ENCODE measurements at places on chromosomes 11 and 22.

GRCh38 chr11:5137014-5137413, 1.1 kb downstream of the OR52A5 start:
- no peak for DNase-seq

DNA sequence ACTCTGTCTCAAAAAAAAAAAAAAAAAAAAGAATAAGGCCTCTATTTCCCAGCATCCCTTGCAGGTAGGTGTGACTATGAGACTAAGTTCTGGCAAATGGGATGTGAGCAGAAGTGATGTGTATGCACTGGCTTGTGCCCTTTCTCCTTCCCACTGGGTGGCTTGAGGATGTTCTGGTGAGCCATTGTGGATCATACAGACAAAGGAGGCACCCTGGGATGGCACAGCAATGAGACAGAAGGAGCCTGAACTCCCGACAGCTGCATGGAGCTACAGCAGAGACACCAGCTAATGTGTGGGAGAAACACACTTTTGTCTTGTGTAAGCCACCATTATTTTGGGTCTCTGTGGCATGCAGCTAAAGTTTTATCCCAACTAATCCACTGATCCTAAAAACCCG, 10.6 kb upstream of the SORL1 start:
- no peak for DNase-seq

DNA sequence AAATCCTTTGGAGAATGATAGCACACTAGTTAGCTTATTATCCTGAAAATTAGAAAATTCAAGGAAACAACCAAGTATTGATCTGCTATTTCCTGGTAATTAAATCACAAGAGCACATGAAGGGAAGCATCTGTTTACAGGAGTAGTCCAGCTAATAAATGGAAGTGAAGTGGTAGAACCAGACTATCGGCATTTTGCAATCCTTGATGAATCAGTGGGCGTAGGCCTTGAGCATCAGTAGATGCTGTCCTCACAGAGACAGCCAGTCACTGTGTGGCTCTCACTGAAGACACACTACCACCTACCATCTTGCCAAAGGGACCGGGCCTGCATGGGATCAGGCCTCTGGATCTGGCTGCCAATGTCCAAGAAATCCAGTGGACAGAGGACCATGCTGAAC, 69.8 kb downstream of the FBLN1 start:
- no peak for DNase-seq

- no peak for DNase-seq
Measured at GRCh38 chr22:32848226-32848625, 46.7 kb downstream of the TIMP3 start.

GRCh38 chr22:26580240-26580962, 9.5 kb downstream of the TPST2 start:
- no peak for DNase-seq

- no peak for DNase-seq
Measured at GRCh38 chr11:94068764-94069163, 47.6 kb downstream of the HEPHL1 start.

DNA sequence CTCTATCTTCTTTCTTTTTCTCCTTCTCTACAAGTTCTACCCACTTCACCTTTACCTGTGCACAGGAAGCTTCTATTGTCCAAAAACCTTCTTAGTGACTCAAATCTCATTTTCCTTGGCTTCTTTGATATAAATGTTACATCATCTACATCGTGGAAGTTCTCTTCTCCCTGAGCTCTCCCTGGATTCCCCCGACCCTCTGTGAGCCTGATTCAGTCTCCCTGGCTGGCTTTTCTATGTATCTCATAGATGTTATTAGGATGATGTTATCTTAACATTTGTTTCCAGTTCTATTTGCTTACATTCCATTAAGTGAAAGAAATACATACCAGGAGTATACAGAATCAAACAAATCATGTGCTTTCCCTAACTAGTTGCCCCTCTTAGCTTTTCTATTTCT, 235.8 kb upstream of the PITPNB start:
- DNase-seq, result no peak

DNA sequence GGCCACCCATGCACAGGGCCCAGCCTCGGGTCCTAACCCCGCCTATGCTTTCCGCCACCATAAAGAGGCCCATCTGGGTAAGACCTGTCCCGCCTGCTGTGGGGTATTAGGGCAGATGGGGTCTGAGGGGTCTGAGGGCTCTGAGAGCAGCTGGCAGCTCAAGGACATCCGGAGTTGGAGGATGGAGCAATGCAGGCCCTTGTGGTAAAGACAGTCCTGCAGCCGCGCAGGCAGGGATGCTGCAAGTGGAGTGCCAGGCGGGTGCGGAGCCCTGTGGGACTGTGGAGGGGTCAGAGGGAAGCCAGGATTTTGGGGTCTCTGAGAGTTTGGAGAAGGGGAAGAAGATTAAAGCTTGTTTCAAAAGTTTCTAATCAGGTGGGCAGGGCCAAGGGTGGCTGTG, 81.3 kb upstream of the PITPNB start:
- no peak for DNase-seq

- peak; percentile 29 for DNase-seq
Measured at GRCh38 chr11:63829823-63830489, 9.0 kb upstream of the MARK2 start.

DNA sequence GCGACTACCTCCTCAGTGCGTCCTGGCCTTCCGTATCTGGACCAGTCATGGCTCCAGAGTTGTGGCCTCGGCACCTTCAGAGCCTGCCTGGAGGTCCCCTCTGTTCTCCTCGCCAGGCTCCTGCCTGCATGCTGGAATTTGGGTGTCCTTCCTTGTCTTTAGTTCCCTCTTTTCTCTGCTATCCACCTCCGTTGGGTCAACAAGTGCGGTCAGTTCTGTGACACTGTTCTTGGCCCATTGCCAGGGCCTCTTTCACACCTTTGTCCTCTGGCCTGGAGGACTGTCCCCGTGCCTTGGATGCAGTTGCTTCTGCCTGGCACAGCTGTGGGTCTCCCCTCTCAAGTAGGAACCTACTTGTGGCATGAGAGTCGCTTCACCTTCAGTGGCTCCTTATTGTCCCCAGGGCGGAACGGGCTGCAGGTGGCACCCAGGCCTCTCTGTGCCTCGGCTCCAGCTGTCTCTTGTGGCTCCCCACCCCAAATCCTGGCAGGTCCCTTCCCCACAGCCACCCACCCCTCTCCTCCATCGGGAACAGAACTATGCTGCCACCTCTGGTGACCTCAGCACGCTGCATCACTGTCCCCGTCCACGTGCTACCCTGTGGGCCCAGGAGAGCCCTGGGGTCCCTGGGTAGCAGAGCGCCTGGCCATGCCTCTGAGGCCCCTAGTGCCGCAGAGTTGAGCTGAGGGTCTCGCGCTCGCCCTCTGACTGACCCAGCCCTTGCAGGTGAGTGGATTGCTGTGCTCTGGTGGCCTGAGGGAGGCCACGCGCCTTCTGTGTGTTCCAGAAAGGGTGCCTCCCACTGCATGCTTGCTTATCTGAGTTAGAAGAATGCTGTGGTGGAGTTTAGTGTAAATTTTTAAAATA, 4.7 kb downstream of the DGCR8 start:
- peak; percentile 49 for DNase-seq

GRCh38 chr11:33696931-33697638, 3.5 kb downstream of the C11orf91 start:
- DNase-seq, result no peak

DNA sequence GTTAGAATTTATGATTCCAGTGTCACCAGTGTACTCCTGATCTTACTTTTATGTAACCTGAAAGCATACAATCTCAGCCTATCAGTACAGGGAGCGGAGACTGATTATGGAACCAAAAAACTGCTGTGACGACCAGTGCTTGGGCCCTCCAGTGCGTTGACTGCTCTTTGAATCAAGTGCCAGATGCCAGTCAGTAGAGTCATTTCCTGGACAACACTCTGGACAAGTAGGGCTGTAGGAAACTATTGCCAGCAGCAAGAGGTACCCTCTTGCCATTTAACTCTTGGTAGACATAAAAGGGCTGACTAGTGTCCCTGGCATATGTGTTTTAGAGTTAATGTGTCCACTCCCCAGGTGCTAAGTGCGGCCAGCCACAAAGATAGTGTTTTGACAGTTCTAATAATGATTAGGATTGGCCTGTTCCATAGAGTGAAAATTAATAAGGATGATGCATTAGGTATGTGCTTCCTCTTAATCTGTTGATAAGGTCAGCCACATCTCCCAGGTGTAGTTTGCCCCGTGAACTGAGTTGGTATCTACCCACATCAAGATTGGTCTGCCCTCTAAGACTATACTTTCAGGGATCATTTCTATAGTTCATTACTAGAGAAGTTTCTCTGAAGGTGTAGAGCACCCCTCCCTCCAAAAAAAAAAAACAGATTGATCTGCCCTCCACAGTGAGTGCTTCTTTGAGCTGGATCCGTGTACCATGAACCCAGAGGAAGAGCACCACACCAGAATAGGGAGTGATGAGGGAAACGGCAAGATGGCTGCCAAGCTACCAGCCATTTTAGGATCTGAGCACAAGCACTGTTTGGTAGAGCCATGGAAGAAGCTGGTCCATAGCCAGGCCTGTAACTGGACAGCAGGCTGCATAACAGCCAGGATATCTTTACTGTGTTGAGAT, 20.7 kb upstream of the AIFM3 start:
- no peak for DNase-seq

- no peak for DNase-seq
Measured at GRCh38 chr22:21587803-21588611, 20.5 kb downstream of the UBE2L3 start.

GRCh38 chr22:17954200-17954859, 70.0 kb downstream of the MICAL3 start:
- DNase-seq, result no peak

DNA sequence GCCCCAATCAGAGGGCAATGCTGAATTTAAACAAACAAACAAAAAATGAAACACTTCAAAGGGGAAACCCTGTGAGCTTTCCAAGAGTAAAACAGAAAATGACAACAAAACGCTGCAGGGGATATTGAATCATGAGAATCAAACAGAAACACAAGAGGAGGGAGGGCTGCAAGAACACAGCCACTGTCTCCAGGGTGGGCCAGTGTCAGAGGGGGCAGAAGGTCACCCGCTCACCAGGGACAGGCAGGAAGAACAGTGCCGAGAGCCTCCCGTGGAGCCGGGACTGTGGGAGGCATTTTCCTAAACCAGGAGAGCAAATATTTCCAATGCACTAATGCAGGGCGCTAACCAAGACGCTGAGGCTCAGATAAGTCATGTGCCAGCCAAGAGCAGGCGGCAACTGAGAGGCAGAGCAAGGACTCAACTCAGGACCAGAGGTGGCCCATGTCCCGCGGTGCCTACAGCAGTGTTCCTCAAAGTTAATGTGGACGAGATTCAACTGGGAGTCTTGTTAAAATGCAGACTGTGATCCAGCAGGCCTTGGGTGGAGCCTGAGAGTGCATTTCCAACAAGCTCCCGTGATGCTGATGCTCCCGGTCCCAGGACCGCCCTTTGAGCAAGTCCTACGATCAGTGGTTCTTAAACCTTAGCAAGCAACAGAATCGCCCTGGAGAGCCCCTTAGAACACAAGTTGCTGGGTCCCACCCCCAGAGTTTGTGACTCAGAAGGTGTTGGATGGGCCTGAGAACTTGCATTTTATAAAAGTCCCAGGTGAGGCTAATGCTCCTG, 197.2 kb downstream of the TENM4 start:
- peak; percentile 34 for DNase-seq

DNA sequence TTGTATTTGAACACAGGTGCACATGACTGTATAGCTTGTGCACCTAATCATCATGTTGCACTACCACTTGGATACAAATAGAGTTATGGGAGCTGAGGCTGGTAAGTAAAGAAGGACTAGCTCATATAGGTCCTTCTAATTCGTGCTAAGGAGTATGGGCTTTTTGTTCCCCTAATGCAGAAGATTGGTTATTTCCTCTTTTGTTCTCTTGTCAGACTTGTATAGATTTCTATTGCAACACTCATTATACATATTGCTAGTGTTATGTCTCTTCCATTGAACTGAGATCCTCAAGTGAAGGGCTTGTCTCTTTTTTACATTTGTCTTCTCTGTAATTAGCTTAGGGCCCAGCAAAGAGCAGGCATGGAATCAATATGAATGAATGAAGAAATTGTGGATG, 54.1 kb upstream of the ARHGAP20 start:
- DNase-seq, result no peak

DNA sequence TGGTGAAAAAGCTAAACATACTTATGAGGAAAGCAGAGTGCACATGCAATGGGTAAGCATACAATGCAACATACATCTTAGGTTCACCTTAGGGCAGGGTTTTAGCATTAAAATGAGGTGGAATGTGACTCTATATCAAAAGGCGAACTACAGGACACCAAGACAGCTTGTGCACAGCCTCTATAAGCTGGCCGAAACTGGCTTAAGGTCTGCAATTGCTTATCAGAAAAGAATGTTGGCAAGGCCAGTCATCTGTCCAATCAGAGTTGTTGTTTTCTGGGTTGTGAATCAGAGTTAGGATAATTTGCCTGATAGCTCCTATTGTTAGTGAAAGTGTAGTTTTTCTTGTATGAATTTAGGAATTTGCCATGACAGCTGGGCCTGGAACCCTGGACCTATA, 76.5 kb downstream of the LRRC4C start:
- DNase-seq, result no peak

DNA sequence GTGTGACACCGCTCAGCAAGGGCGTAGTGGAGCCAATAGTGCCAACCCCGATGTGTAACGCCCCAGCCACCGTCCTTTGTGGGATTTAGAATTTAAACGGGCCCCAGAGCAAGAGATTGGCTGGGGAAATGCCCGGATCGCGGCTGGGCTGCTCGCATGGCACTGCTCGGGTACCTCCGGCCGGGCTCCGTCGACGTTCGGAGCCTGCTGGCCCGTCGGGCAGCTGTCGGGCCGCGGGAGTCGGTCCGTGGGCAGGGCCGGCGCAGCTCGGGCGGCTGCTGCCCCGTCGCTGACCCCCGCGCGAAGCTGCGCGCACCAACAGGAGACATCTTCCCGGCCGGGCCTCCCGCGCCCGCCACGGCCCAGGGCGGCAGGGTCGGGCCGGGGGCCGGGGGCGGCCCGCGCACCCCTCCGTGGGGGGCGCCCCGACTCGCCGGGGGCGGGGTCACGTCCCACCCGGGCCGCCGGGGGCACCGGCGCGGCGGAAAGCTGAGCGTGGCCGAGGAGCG, 1.3 kb upstream of the KDM2A start:
- peak; percentile 12 for DNase-seq
